ENCODE measurements at places on chromosomes 4 and X.

DNA sequence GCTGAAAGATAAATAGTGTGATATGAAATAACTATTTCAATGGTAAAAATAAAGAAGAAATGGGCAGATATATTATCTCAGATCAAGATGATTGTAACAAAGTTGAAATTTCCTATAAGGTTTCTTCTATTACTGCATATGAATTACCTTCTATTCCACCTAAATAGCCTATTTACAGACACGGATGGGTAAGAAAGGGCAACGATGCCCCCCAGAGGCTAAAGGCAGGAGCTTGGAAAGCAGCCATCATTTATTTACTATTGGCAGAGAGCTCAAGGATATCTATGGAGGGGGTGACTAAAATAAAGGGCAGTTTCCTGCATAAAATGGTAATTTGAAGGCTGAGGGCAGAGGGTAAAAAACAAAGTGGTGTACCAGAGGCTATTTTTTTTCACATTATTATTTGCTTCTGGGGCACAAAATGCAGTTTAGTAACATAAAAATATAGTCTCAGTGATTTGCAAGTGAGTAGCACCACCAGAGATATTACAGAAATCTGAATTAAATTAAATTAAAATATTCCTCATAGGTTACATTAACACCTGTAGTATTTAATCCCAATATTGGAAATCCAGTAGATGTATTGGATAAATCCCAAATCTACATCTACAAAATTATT, 123.1 kb downstream of the BTC start:
- DNase-seq, result peak; percentile 10

- no peak for DNase-seq
Measured at GRCh38 chrX:134631426-134632346, 26.6 kb downstream of the PLAC1 start.

DNA sequence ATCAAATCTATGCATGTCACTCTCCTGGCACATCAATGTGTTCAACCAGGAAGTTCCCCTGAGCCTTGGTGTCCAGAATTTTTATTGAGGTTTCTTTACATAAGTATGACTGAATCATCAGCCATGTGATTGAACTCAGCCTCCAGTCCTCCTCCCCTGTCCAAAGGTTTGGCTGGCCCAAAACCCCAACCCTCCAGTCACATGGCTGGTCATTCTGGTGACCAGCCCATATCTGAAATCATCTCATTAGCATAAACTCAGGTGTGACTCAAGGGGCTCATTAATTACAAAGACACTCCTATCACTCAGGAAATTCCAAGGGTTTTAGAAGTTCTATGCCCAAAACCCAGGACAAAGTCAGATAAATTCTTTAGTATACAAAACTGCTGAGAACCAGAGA, 20.6 kb upstream of the SUPT20HL2 start:
- no peak for DNase-seq

DNA sequence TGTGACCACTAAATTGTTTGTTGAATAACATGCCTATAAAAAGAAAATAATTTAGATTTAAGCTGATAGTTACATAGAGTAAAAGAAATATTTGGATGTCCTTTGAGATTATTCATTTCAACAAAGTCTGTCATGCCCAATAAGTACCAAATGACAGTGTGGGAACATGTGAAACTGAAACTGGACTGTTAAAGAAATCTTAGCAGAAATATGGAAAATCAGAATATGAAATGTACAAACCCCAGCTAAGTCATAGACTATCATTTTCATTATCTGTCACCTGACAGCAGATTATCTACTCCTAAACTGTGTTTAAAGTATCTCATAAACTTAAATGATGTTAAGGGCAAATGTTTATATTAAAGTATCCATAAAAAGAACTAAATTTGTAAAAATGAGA, 437.8 kb upstream of the FAM241A start:
- no peak for DNase-seq

DNA sequence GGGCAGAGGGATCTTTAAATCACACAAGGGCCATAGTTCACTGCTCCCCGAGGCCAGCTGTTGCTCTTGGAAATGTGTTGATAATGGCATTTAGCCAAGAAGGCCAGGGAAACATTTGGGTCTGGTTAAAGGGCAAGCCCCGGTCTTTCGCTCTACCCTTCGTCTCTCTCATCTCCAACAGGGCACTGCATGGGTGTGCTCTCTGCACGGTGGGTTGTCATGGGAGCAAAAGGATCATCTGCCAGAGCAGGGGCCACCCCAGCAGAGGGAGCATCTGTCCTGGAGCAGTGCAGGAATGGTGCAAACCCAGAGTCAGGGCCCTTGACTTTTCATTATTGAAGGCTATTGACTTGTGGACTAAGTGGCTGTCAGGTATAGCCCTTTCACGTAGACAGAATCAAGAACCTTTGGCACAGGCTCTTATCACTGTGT, 22.7 kb upstream of the PGRMC2 start:
- no peak for DNase-seq

GRCh38 chrX:371907-372306, 14.8 kb downstream of the PPP2R3B start:
- no peak for DNase-seq

DNA sequence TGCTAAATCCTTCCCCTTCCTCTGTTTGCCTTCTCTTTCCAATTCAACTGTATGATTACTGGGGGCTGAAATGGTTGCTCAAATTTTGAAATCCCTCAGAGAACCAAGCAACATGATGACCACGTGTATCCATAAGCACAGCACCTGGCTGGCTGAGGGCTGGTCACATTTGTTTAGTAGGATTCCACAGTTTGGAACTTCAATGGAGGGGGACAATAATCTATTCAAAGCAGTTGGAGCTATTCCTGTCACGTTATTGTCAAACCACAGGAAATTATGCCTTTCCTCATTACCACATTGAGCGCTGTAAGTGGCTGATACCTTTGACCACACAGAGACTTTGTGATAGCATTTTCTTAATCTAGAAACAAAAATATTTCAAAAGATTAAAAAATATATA, 7.0 kb downstream of the TMSB4X start:
- no peak for DNase-seq

- DNase-seq, result no peak
Measured at GRCh38 chr4:182724414-182724813, 192.8 kb downstream of the DCTD start.

GRCh38 chr4:2322841-2323240, 60.9 kb upstream of the MXD4 start:
- no peak for DNase-seq

GRCh38 chrX:134908356-134908755, 82.4 kb upstream of the SMIM10 start:
- no peak for DNase-seq

DNA sequence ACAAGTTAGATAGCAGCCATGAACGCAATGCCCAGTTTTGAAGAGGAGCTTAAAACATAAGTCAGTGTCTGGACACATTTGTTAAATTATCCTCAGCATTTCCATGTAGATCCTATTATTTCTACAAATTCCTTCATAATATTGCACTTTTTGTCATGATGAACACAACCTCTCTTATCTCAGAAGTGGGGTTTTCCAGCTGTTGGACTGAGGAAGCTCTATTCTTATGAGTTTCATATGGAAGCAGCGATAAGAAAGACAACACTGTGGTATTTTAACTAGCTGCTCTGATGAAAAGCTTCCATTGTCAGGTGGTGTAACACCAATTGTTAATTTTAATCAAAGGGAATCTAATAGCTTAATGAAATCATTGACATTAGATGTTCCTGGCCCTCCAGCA, 308.7 kb downstream of the GBA3 start:
- DNase-seq, result no peak

DNA sequence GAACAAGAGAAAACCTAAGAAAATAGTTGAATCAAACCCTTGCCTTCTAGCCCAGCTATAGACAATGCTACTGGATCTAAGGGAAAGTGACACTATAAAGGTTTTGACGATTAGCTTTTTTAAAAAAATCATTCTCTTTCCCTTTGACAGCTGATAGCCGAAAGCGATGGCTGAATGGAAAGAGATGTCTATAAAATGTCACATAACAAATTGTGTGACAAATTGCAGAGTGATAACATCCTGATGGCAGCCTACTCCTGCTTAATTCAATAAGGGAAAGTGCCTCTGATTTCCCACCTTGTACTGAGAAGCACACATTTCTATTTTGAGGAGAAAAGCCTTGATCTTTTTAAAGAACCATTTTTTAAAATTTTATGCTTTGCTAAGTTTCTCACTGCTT, 114.5 kb downstream of the SORBS2 start:
- no peak for DNase-seq

DNA sequence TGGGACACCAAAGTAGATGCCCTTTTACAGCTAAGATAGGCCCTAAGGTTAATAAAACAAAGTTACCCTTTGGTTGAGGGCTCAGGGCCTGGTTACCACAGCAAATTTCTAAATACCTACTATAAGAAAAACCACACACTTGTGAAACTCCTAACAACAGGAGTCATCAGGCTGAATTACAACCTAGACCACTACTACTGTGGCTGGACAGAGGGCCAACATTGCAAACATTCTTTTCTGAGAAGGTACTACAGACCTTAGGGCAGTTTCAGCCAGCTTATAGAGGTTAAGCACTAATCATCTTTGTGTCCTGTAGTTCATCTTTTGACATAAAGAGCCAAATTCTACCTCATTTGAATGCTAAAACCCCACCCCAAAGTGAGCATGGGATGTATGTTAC, 504.0 kb downstream of the RAPGEF2 start:
- no peak for DNase-seq

DNA sequence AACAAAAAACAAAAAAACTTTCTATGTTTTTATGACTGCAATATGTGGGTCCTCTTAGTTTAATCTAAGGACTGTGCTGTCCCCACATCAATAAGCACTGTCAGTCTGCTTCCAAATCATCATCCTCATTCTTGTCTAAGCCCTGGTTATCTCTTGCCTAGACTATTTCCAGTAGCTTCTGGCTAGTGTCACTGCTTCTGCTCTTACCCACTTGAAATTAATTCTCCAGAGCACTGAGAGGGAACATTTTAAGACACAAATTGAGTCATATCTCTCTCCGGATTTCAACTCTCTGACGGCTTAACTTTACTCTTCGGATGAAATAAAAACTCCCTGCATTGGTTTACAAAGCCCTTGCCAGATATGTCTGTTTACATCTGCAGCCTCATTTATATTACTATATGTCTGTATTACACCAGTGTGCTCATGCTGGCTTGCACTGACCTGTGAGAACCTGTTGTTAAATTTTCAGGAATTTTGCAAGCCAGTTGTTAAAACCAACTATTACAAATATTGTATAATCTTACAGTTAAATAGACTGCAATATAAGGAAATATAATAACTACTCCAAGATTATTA, 345.9 kb downstream of the ADGRL3 start:
- DNase-seq, result no peak

- no peak for DNase-seq
Measured at GRCh38 chr4:88244056-88244455, 40.3 kb downstream of the PPM1K start.

- no peak for DNase-seq
Measured at GRCh38 chr4:1250921-1251772, 2.2 kb upstream of the CTBP1 start.

DNA sequence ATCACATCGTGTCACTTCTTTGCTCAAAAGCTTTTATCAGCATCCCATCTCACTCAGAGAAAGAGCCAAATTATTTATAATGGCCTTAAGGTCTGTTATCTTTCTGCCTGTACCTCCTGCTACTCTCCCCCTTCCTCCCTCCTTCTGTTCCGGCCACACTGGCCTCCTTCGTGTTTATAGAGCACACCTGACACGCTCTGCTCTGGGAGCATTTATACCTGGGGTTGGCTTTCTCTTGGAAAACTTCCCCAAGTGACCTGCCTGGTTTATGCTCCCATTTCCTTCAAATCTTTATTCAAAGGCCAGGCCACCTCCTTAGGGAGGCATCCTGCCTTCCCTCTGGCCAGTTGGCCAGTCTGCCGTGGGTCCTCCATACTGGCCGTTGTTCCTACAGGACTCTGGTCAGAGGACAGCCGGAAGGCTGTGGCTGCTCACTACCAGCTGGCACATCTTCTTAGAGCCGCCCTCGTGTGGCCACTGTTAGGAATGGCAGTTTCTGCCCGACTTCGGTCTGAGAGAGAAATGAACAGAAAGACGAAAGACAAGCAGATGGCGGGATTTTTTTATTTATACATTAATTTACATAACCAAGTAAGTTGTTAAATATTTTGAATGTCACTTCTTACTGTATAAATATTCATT, 80.2 kb upstream of the CBLL2 start:
- peak; percentile 29 for DNase-seq

DNA sequence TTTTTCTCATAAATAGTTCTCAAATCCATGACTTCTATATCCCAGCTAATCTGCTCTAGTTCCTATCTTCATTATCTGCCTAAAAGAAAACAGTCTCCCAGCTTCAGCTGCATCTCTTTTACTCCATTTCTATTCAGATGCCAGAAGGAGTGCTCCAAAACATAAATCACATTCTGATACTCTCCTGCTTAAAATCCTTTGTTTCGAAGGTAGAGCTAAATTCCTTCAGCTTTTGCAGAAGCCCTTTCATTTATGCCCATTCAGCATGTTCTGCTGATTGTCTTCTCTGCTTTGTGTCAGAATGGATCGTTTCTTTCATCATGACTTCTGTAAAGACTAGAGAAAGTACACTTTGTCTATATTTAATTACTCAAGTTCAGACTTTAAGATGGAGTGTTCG, 440.1 kb upstream of the SMIM31 start:
- no peak for DNase-seq

GRCh38 chrX:9729171-9729885, 36.3 kb downstream of the GPR143 start:
- DNase-seq, result no peak

DNA sequence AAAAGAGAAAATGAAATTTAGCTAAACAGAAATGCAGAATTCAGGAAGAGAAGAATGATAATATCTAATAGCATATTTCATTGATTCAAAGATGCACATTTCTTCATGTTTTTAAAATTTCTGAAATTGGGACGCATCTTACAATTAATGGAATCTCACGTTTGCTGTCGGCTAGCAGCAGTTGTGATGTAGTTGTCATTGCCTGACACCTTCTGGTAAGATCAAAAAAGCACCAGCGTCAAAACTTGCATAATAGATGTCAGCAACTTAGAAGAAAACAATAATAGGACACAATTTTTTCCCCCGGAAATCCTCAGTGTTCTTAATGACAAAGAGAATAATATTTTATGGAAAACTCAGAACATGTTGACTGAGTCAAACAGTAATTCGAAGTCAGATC, 29.8 kb upstream of the SLC7A3 start:
- no peak for DNase-seq

GRCh38 chr4:118417325-118417724, 64.5 kb upstream of the PRSS12 start:
- no peak for DNase-seq

DNA sequence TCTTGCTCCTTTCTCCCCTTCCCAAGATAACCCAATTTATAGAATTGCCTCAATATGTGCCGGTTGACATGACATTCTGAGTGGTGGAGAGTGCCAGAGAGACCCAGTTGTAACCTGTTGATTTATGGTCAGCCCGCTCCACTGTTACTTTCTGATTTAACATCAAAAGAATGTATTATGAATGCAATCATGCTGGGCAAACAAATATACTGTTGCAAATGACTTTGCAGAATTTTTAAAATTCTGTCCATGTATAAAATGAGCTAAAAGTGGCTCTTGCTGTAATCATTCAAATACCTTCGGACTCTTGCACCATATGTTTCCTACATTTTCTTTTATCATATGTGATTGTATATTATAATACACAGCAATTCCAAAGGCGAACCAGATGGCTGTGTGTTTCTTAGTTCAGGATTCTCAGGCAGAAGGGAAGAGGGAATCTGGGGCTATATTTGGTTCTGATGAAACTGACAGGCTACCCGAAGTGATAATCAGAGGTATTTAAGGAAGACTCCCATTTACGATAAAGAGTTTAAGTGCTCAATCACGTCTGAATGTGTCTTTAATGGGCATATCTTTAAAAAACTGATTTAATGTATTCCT, 131.7 kb downstream of the CLCN4 start:
- no peak for DNase-seq

All from activated T-cell treated with anti-CD3 and anti-CD28 coated beads for 48 hours (primary cell).